Gastrocnemius medialis (tissue), 4 donors: ENCODE measurements at places on chromosomes 3 and 15. TPM values are rescaled to one million over a fixed set of nuclear protein-coding genes. Genes with fewer than 3 reads are reported as not detected.
A peak's percentile ranks its signal among the peaks of the same experiment; 100 is the strongest.

GRCh38 chr15:77046704-77047412, 24.1 kb downstream of the TSPAN3 start:
- H3K36me3 ChIP-seq, result no peaks in the 10 kb centered on the region
- no peaks in the 10 kb centered on the region for H3K27me3 ChIP-seq
- no peak overlapping the region for H3K4me3 ChIP-seq

DNA sequence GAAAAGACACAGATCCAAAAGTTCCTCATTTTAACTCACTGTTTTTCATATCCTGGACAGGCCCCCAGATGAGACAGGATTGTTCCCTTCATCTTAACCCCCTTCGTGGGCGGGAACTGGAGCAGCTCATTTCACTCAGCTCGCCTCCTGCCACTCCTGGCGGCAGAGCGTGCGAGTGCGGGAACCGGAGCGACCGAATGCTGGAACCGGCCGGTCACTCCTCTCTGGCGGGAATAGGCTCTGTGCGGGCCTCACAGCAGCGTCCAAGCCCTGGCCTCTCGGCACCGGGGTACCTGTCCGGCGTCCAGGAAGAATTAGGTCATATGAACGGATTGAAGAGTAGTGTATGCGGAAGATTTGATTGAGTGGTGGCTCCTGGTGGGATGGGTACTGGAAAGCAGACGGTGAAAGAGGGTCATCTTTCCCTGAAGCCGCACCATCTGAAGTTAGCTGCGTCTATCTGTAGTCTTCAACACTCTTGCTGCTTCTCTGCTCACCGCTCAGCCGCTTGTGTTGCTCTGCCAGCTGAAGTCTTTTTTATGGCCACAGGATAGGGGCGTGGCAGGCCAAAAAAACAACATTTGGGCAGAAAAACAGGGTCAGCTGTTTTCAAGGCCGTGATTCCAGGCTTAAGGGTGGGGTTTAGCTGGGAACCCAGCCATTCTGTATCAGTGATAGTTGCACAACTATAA, 42.3 kb upstream of the FXR1 start:
- H3K27ac ChIP-seq, result peak overlapping the region; percentile 85
- no peaks in the 10 kb centered on the region for H3K36me3 ChIP-seq
- H3K4me3 ChIP-seq, result peak overlapping the region; percentile 62
- H3K4me1 ChIP-seq, result peaks cover 26% of the 10 kb centered on the region

- H3K4me3 ChIP-seq, result no peak overlapping the region
- peaks cover 39% of the 10 kb centered on the region for H3K4me1 ChIP-seq
- no peak for DNase-seq
Measured at GRCh38 chr3:101833446-101833974, 15.8 kb upstream of the NFKBIZ start.

DNA sequence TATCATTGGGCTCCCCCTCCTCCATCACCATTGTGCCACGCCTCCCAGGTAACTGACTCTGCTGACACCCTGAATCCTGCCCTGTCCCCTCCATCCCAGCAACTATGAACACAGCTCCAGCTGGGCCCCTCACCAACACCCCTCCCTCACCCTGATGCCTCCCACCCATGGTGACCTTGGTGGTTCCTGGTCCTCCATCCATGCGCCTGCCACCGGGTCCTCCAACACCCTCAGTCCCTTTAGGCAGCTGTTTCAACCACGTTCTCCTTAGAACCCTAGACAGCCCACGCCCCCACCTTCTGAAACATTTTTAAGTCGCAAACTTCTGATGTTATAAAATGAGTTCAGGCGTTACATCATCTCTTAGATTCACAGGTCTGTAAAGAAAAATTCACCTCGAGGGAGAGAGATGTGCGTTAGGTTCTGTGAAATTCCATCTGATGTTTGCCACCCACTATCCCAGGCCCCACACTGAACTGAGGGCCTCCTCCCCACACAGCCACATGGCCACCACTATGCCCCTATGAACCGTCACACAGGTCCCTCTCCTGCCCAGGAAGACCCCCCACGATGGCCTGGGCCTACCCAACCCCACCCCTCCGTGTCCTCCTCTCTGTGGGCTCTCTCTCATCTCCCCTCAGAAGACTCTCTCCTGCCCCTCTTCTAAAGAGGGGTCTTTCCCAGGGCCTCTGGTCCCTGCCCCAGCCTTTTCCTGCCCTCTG, 29.8 kb downstream of the PCSK6 start:
- no peak overlapping the region for H3K4me3 ChIP-seq
- no peaks in the 10 kb centered on the region for H3K36me3 ChIP-seq
- peak overlapping the region; percentile 40 for H3K27ac ChIP-seq
- DNase-seq, result no peak

DNA sequence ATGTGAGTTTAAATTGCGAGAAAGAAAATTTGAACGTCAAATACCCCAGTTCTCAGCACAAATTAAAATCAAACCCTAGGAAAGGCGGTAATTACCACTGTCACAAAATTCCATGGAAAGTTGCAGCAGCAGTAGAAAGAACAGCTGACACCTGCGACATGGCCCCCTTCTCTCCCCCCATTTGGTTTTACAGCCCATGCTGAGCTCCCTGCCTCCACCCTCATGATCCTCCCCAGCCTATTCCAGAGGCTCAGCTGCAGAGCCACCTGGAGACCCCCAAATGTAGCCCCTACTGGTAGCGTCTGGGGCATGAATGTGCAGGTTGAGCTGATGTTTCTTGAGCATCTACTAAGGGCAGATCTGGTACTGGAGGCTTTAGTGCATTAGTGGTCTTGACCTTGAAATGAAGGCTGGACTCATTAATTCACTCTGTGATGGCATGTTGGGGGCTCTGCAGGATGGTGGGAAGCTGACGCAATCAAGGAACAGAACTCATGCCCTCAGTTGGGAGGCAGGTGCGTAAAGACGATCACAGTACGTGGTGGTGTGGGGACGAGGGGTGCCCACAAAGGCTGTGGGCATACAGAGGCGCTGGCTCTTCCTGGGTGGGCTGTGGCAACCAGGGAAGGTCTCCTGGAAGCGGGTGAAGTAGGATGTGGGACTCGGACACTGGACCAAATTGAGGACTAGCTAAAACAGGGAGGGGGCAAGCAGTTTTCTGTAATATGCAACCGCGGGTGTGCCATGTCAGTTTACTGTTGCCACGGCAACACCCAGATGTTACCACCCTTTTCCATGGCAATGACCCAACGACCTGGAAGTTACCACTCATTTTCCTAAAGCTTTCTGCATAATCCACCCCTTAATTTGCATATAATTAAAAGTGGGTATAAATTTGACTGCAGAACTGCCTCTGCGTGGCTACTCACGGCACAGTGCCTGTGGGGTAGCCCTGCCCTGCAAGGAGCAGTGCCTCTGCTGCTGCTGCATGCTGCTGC, 39.8 kb downstream of the PRKCD start:
- no peaks in the 10 kb centered on the region for H3K27me3 ChIP-seq
- no peak for DNase-seq
- no peak overlapping the region for H3K4me3 ChIP-seq
- H3K4me1 ChIP-seq, result no peaks in the 10 kb centered on the region
- no peaks in the 10 kb centered on the region for H3K36me3 ChIP-seq
- no peak overlapping the region for H3K27ac ChIP-seq

- H3K36me3 ChIP-seq, result no peaks in the 10 kb centered on the region
- no peak overlapping the region for H3K27ac ChIP-seq
- no peaks in the 10 kb centered on the region for H3K27me3 ChIP-seq
- no peak overlapping the region for H3K4me3 ChIP-seq
- DNase-seq, result no peak
- H3K4me1 ChIP-seq, result no peaks in the 10 kb centered on the region
Measured at GRCh38 chr3:88003115-88003755, 55.6 kb downstream of the CGGBP1 start.

GRCh38 chr3:115340586-115340985, 193.5 kb upstream of the ZBTB20 start:
- H3K4me3 ChIP-seq, result no peak overlapping the region
- no peaks in the 10 kb centered on the region for H3K4me1 ChIP-seq
- DNase-seq, result no peak
- no peaks in the 10 kb centered on the region for H3K36me3 ChIP-seq
- no peaks in the 10 kb centered on the region for H3K27me3 ChIP-seq

- H3K4me1 ChIP-seq, result no peaks in the 10 kb centered on the region
- H3K4me3 ChIP-seq, result no peak overlapping the region
- no peaks in the 10 kb centered on the region for H3K27me3 ChIP-seq
- DNase-seq, result no peak
- no peak overlapping the region for H3K27ac ChIP-seq
Measured at GRCh38 chr3:119536757-119537156, 22.7 kb downstream of the CD80 start.

DNA sequence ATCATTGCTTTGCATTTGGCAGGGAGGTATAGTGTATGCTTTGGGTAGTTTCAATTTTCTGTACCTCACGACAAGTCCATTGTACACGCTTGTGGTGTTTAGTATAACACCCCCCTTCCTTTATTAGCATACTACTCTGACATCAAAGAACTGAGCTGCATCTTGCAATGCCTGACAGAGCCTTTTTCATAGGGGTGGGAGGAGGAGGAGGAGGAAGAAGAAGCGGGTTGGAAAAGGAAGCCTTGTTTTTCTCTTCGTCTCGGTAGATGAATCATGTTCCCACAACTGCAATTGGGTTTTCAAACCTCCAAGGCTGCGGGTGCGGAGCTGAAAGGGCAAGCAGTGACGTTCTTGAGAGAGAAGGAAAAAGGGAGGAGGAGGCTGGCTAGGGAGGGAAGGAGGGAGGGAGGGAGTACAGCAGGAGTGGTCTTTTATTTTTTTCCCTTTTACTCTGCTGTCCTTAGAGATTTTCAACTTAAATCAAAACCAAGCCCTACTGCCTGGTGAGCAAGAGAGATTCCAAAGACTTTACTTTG, 175.7 kb downstream of the KLHL25 start:
- H3K36me3 ChIP-seq, result no peaks in the 10 kb centered on the region
- DNase-seq, result peak; percentile 81
- H3K4me3 ChIP-seq, result peak overlapping the region; percentile 52
- H3K27me3 ChIP-seq, result no peaks in the 10 kb centered on the region
- peaks cover 88% of the 10 kb centered on the region for H3K4me1 ChIP-seq

GRCh38 chr3:57078635-57079473, 18.4 kb downstream of the SPATA12 start:
- peaks cover 14% of the 10 kb centered on the region for H3K27me3 ChIP-seq
- no peak for DNase-seq
- H3K4me1 ChIP-seq, result no peaks in the 10 kb centered on the region

DNA sequence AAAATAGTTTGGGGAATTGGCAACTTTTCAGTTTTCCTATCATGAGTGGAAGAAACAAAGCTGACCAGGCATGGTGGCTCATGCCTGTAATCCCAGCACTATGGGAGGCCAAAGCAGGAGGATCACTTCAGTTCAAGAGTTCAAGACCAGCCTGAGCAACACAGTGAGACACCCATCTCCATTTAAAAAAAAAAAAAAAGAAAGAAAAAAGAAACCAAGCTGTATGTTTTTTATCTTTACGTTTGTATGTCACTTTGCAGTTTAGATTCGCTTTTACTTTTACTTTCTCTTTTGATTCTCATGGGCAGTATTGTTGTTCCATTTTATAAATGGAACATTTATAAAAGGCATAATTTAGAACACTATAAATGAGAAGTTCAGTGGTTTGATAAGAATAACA, 31.2 kb upstream of the TNIK start:
- H3K36me3 ChIP-seq, result no peaks in the 10 kb centered on the region
- H3K27me3 ChIP-seq, result no peaks in the 10 kb centered on the region
- H3K4me3 ChIP-seq, result no peak overlapping the region
- DNase-seq, result no peak
- H3K27ac ChIP-seq, result no peak overlapping the region
- H3K4me1 ChIP-seq, result no peaks in the 10 kb centered on the region

- no peaks in the 10 kb centered on the region for H3K4me1 ChIP-seq
- no peaks in the 10 kb centered on the region for H3K27me3 ChIP-seq
- no peak overlapping the region for H3K4me3 ChIP-seq
Measured at GRCh38 chr3:110815008-110815583, 256.5 kb upstream of the NECTIN3 start.

DNA sequence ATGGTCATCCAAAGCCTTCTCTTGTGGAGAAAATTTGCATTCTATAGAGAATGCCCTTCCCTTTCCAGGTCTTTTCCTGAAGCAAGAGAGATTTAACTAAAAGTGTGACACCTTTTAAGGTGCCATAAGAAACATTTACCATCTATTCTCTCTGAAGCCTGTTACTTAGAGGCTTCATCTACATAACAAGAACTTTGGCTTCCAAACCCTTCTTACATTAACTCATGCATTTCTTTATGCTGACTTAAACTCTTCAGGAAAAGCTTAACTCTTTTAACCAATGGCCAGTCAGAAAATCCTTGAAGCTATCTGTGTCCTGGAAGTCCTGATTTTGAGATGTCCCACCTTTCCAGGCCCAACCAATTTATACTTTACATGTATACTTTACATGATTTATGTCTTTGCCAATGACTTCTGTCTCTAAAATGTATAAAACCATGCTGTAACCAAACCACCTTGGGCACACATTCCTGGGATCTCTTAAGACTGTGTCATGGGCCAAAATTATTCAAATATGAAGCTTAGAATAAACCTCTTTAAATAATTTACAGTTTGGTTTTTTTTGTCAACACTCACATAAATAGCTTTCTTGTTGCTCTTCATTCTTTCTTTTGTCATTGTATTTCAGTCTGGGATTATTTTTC, 472.6 kb upstream of the NECTIN3 start:
- no peak overlapping the region for H3K27ac ChIP-seq
- DNase-seq, result no peak
- no peaks in the 10 kb centered on the region for H3K36me3 ChIP-seq
- no peaks in the 10 kb centered on the region for H3K4me1 ChIP-seq
- H3K4me3 ChIP-seq, result no peak overlapping the region

- H3K27me3 ChIP-seq, result no peaks in the 10 kb centered on the region
- H3K4me3 ChIP-seq, result no peak overlapping the region
- no peaks in the 10 kb centered on the region for H3K4me1 ChIP-seq
- no peak overlapping the region for H3K27ac ChIP-seq
Measured at GRCh38 chr3:155411500-155412223, 118.2 kb upstream of the STRIT1 start.

- DNase-seq, result no peak
- no peak overlapping the region for H3K4me3 ChIP-seq
- H3K4me1 ChIP-seq, result peaks cover 81% of the 10 kb centered on the region
- peak overlapping the region; percentile 92 for H3K27ac ChIP-seq
- no peaks in the 10 kb centered on the region for H3K27me3 ChIP-seq
- H3K36me3 ChIP-seq, result no peaks in the 10 kb centered on the region
Measured at GRCh38 chr15:67116742-67117141, 51.3 kb downstream of the SMAD3 start.

DNA sequence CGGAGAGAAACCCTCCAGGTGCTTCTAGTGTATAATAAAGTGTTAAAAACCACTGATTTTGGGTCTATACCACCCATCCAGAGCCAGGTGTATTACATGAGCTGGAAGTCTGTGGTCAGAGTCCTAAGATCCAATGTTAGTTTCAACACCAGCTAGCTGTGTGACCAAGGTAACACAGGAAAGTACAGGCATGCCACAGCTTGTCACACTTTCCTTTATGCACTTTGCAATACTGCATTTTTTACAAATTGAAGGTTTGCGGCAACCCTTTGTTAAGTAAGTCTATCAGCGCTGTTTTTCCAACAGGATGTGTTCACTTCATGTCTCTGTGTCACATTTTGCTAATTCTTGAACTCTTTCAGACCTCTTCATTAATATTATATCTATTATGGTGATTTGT, 201.3 kb upstream of the PRICKLE2 start:
- H3K36me3 ChIP-seq, result no peaks in the 10 kb centered on the region
- H3K27ac ChIP-seq, result no peak overlapping the region
- no peaks in the 10 kb centered on the region for H3K4me1 ChIP-seq
- no peaks in the 10 kb centered on the region for H3K27me3 ChIP-seq

Gene CLDN16
- total RNA-seq, result not detected

Gene SMCO1
- 0.46 TPM for total RNA-seq

Gene ROBO1
- 16.0 TPM for total RNA-seq

Gene CD86
- 0.92 TPM for total RNA-seq

Gene CHST13
- 0.49 TPM for total RNA-seq

Gene WWTR1
- 19.7 TPM for total RNA-seq

Gene NOX5
- not detected for total RNA-seq

Gene SUMF1
- 9.4 TPM for total RNA-seq

Gene FBXW12
- total RNA-seq, result not detected

Gene FETUB
- total RNA-seq, result not detected

Gene GABRR3
- total RNA-seq, result not detected
